ENCODE measurements at places on chromosomes 5 and 9.

- DNase-seq, result peak; percentile 44
- H3K4me3 ChIP-seq, result peak overlapping the region; percentile 93
- H3K36me3 ChIP-seq, result peaks cover 25% of the 10 kb centered on the region
- H3K27ac ChIP-seq, result peak overlapping the region; percentile 94
Measured at GRCh38 chr9:110255034-110255462, 1.3 kb downstream of the TXN start.

DNA sequence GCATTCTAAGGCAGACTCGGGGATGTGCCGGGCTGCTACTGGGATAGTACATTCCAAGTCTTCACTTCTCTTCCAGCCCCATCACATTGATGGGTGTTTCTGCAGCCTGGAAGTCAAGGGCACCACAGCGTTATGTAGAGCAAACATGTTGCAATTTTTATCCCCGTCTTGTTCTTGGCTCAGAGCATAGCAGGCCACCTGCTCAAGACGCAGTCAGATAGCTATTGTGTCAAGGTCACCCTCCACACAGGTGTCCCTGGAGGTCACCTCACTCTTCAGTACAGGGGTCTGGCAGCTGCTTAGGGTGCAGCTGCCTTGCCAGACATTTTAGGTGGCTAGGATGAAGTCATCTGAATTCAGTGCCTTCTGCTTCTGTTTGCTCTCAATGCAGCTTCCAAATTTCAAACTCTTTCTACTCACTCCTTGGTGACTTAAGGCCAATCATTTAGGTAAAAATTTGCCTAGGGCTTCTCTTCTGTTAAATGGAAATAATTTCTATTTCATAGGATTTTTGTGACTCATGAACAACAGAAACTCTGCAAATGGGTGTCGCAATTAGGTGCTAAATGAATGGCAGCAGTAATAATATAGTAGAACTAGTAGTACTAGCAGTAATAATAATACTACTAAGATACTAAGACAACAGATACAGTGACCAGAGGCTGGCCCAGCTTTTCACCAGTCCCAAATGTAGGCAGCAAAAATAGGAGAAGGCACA, 24.3 kb downstream of the KCNV2 start:
- no peak overlapping the region for H3K27ac ChIP-seq
- DNase-seq, result no peak
- H3K4me3 ChIP-seq, result no peak overlapping the region

DNA sequence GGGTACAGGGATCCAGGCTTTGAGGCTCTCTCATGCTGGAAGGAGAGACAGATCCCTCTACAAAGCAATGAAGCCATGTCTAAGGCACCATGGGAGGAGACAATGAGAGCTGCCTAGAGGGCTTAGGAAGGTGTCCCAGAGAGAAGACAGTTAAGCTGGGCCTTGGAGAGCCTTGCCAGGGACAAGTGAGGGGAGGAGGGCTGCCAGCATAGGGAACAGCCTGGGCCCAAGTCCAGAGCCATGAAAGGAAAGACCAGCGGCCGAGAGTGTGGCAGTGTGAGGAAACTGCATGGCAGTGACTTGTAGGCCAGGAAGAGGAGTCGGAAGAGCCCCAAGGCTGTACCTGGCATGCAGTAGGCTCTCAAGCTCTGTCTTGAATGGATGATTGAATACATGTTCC, 88.5 kb downstream of the PSD2 start:
- DNase-seq, result no peak
- H3K36me3 ChIP-seq, result no peaks in the 10 kb centered on the region
- H3K27ac ChIP-seq, result no peak overlapping the region
- no peaks in the 10 kb centered on the region for H3K27me3 ChIP-seq
- H3K4me3 ChIP-seq, result no peak overlapping the region

GRCh38 chr9:77649109-77649812, 1.1 kb upstream of the GNA14 start:
- H3K4me1 ChIP-seq, result peaks cover 7% of the 10 kb centered on the region
- no peaks in the 10 kb centered on the region for H3K36me3 ChIP-seq
- no peak overlapping the region for H3K4me3 ChIP-seq
- DNase-seq, result no peak

DNA sequence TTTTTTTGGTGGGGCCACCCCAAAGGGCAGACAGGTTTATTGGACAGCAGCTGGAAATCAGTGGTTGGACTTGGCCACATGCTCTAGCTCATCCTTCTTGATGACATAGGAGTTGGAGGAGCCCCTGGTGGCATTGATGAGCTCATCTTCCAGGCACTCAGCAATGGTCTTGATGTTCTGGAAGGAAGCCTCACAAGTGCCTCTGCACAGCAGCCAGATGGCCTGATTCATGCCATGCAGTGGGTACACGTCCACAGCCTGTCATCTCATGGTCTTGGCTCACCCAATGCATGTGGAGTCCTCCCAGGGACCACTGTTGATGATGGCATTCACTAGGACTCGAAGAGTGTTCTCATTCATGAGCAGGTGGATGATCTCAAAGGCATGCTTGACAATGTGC, 11.3 kb upstream of the RCL1 start:
- peaks cover 12% of the 10 kb centered on the region for H3K27me3 ChIP-seq
- no peaks in the 10 kb centered on the region for H3K4me1 ChIP-seq
- no peak overlapping the region for H3K27ac ChIP-seq
- no peaks in the 10 kb centered on the region for H3K36me3 ChIP-seq

DNA sequence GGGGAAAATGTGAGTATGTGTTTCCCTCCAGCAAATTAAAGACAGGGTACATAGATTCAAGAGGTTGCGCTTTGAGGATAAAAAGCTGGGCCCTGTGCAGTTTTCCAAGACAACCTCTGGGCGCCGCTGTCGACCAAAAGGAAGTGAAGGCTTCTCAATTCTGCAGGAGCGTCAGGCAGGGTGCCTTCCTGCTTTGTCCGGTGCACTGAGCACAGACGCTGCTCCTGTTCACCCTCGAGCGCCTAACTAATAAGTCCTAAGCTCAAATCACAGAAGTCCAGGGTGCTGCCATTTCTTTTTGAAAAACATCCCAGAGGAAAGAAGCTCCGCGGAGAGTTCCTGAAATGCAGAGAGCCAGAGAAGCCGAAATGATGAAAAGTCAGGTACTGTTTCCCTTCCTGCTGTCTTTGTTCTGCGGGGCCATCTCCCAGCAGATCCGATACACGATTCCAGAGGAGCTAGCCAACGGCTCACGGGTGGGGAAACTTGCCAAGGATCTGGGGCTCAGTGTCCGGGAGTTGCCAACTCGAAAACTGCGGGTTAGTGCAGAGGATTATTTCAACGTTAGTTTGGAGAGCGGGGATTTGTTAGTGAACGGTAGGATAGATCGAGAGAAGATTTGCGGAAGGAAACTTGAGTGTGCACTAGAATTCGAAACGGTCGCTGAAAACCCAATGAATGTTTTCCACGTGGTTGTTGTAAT, at the start of gene PCDHGB1:
TSS of gene PCDHGB1 (plus strand) at position 183 of the 703 bp plus-strand sequence. CDS start at position 345, 162 bp downstream.
- H3K4me3 ChIP-seq, result peak within 1 kb of the TSS; percentile 26
- H3K36me3 ChIP-seq, result peaks cover 9% of the 10 kb centered on the region
- DNase-seq, result peak; percentile 58
- peaks cover 23% of the 10 kb centered on the region for H3K27me3 ChIP-seq

- no peak overlapping the region for H3K4me3 ChIP-seq
- no peaks in the 10 kb centered on the region for H3K27me3 ChIP-seq
- no peak overlapping the region for H3K27ac ChIP-seq
- H3K4me1 ChIP-seq, result peaks cover 16% of the 10 kb centered on the region
- H3K36me3 ChIP-seq, result no peaks in the 10 kb centered on the region
Measured at GRCh38 chr5:107284822-107285525, 385.8 kb downstream of the EFNA5 start.

GRCh38 chr5:147340941-147341340, 106.1 kb downstream of the STK32A start:
- no peak for DNase-seq
- H3K4me3 ChIP-seq, result no peak overlapping the region
- no peak overlapping the region for H3K27ac ChIP-seq
- H3K4me1 ChIP-seq, result no peaks in the 10 kb centered on the region

DNA sequence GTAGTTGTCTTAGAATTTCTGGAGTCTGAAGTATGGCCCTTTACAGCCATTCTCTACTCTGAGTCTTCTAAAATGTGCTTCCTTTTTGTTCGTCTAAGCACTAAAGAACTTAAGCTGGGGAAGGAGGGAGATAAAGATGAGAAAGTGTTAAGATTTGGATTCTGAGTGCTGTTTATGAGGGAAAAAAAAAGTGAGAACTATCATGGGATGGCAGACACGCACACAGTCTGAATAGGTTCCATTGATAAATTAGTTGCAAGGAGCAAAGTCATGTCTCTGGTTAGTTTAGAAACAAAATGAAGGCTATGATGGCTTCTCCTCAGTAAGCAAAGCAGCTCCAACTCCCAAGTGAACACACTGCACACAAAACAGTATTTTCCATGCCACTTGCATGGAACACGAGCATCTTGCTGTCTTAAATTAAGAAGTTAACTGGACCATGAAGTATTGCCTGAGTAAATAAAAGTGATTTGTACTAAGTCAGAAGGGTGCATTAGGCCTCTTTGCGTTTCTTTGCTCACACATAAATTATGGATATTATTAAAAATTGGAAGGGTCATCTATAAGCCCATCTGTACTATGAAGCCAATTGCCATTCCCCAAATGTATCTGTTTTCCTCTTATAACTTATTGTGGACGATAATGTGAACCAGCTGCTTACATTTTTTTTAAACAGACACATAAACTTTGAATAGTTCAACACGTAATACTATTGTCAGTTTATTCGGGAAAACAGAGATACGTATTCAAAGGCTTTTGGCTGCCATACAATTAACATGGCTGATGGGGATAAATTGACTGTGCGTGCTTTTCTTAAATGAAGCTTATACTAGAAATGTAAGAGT, 199.3 kb downstream of the SGCD start:
- H3K36me3 ChIP-seq, result no peaks in the 10 kb centered on the region
- H3K27me3 ChIP-seq, result no peaks in the 10 kb centered on the region
- H3K27ac ChIP-seq, result no peak overlapping the region
- DNase-seq, result no peak
- H3K4me1 ChIP-seq, result no peaks in the 10 kb centered on the region

DNA sequence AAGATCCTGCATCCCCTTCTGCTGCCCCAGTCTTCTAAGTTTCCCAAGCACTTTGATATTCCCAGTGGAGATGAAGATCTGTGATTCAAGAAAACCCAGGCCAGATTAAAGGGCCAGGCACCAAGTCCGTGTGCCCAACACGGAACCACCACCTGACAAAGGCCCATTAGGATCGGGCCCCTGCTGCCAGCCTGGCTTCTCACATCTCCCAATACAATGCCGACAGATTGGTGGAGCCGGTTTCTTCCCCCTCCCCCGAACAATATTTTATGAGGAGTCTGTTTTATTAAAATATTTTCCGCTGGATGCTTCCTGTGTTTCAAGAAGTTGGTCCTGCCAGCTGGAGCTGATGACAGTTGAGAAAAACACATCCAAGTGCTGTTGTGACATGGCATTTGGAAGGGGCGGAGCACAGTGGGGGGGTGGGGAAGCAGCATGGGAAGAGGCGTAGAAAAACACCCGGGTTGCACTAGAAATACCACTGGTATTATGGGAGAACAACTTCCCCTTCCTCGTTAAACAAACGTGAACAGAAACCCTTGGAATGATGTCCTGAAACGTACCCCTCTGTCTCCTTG, 45.0 kb downstream of the CRB2 start:
- no peak overlapping the region for H3K27ac ChIP-seq
- no peak overlapping the region for H3K4me3 ChIP-seq
- DNase-seq, result no peak
- no peaks in the 10 kb centered on the region for H3K27me3 ChIP-seq
- H3K36me3 ChIP-seq, result no peaks in the 10 kb centered on the region

GRCh38 chr5:124662181-124662781, 84.2 kb downstream of the ZNF608 start:
- no peaks in the 10 kb centered on the region for H3K27me3 ChIP-seq
- no peak overlapping the region for H3K4me3 ChIP-seq
- no peaks in the 10 kb centered on the region for H3K4me1 ChIP-seq
- H3K36me3 ChIP-seq, result no peaks in the 10 kb centered on the region

GRCh38 chr5:132459031-132459982, 31.3 kb downstream of the IRF1 start:
- H3K27me3 ChIP-seq, result no peaks in the 10 kb centered on the region
- H3K27ac ChIP-seq, result peak overlapping the region; percentile 99
- peak overlapping the region; percentile 21 for H3K4me3 ChIP-seq
- DNase-seq, result no peak
- H3K4me1 ChIP-seq, result peaks cover 94% of the 10 kb centered on the region

GRCh38 chr5:62199792-62200716, 106.0 kb upstream of the KIF2A start:
- DNase-seq, result no peak
- H3K4me1 ChIP-seq, result peaks cover 19% of the 10 kb centered on the region
- peak overlapping the region; percentile 56 for H3K27ac ChIP-seq
- peaks cover 13% of the 10 kb centered on the region for H3K27me3 ChIP-seq
- no peak overlapping the region for H3K4me3 ChIP-seq

GRCh38 chr5:157198277-157198986, 17.8 kb downstream of the ITK start:
- H3K36me3 ChIP-seq, result peaks cover 75% of the 10 kb centered on the region
- DNase-seq, result peak; percentile 78
- H3K4me3 ChIP-seq, result peak overlapping the region; percentile 52
- H3K4me1 ChIP-seq, result peaks cover 93% of the 10 kb centered on the region
- H3K27ac ChIP-seq, result peak overlapping the region; percentile 91

- H3K36me3 ChIP-seq, result peaks cover 5% of the 10 kb centered on the region
- no peak for DNase-seq
- H3K27me3 ChIP-seq, result peaks cover 28% of the 10 kb centered on the region
- H3K27ac ChIP-seq, result no peak overlapping the region
Measured at GRCh38 chr5:39092581-39093351, 18.6 kb upstream of the RICTOR start.

GRCh38 chr5:66118304-66118703, 25.8 kb upstream of the SREK1 start:
- no peaks in the 10 kb centered on the region for H3K4me1 ChIP-seq
- no peak for DNase-seq
- H3K27ac ChIP-seq, result no peak overlapping the region
- no peaks in the 10 kb centered on the region for H3K36me3 ChIP-seq
- no peaks in the 10 kb centered on the region for H3K27me3 ChIP-seq

DNA sequence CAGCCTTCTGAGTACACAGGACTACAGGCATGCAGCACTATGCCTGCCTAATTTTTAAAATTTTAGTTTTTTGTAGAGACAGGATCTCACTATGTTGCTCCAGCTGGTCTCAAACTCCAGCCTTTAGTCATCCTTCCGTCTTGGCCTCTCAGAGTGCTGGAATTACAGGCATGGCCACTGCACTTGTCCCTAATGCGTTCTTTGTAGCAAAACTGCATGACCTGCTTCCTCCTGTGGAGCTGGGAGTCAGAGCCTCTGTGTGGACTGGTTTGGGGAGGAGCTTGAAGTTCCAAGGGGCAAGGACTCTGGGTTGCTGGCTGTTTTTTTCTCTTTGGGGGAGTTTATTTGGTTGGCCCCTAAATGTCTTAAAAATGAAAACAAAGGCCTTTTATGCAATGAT, 22.7 kb upstream of the ANKRD34B start:
- H3K27ac ChIP-seq, result no peak overlapping the region
- H3K36me3 ChIP-seq, result no peaks in the 10 kb centered on the region
- no peaks in the 10 kb centered on the region for H3K4me1 ChIP-seq
- H3K27me3 ChIP-seq, result peaks cover 11% of the 10 kb centered on the region

DNA sequence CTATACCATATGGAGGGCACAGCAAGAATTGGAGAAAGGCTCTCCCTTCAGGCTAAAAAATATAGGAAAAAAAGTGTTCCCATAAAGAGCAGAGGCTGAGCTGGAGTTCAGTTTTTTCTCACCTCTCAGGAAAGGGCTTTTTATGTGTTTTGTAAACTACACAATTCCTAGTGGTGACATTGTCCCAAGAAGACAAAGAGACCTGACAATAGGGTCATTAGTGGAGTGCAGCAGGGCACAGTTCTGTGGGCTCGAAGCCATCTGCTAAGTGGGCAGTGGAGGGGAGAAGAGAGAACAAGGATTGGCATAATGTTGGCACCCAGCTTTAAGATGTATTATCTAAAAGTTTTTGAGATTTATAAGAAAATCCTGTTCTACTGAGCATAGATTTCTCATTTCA, 162.5 kb downstream of the HCN1 start:
- H3K27ac ChIP-seq, result no peak overlapping the region
- no peaks in the 10 kb centered on the region for H3K36me3 ChIP-seq
- no peaks in the 10 kb centered on the region for H3K4me1 ChIP-seq
- H3K27me3 ChIP-seq, result no peaks in the 10 kb centered on the region
- DNase-seq, result no peak
- no peak overlapping the region for H3K4me3 ChIP-seq

Measured in activated CD8-positive, alpha-beta memory T cell treated with anti-CD3 and anti-CD28 coated beads, Interleukin-2, amount 10 ng/mL, durations not matched to agents 7 days and 5 days (primary cell).